Stimulated activated CD4-positive, alpha-beta T cell treated with anti-CD3 and anti-CD28 coated beads, Interleukin-2, amount 100 ng/mL, for 48 hours (primary cell): ENCODE measurements at places on chromosomes 5 and 9.

- DNase-seq, result no peak
These were observed 51.9 kb upstream of the IQGAP2 start for GRCh38 chr5:76351176-76351575.

GRCh38 chr5:109027983-109028607 is 280.4 kb downstream of the FER start:
- no peak for DNase-seq

GRCh38 chr9:2248768-2249265 is 233.7 kb downstream of the SMARCA2 start:
- no peak for DNase-seq

- no peak for DNase-seq
These were observed 252.5 kb downstream of the NNT start for GRCh38 chr5:43855452-43855851.

GRCh38 chr9:105435453-105435852 is 12.4 kb upstream of the FSD1L start:
- no peak for DNase-seq

- no peak for DNase-seq
These were observed 143.0 kb downstream of the GPBP1 start for GRCh38 chr5:57316798-57317327.
